ENCODE measurements at places on chromosomes 16 and 17.

GRCh38 chr16:56662357-56663354 is 4.9 kb downstream of the MT1F start:
- peaks cover 11% of the 10 kb centered on the region for H3K27me3 ChIP-seq
- H3K4me3 ChIP-seq: no peak overlapping the region
- H3K36me3 ChIP-seq: no peaks in the 10 kb centered on the region

- no peak for DNase-seq
- H3K36me3 ChIP-seq: peaks cover 60% of the 10 kb centered on the region
- no peaks in the 10 kb centered on the region for H3K4me1 ChIP-seq
- H3K27me3 ChIP-seq: no peaks in the 10 kb centered on the region
These were observed 52.3 kb downstream of the YWHAE start for GRCh38 chr17:1347589-1348323.

DNA sequence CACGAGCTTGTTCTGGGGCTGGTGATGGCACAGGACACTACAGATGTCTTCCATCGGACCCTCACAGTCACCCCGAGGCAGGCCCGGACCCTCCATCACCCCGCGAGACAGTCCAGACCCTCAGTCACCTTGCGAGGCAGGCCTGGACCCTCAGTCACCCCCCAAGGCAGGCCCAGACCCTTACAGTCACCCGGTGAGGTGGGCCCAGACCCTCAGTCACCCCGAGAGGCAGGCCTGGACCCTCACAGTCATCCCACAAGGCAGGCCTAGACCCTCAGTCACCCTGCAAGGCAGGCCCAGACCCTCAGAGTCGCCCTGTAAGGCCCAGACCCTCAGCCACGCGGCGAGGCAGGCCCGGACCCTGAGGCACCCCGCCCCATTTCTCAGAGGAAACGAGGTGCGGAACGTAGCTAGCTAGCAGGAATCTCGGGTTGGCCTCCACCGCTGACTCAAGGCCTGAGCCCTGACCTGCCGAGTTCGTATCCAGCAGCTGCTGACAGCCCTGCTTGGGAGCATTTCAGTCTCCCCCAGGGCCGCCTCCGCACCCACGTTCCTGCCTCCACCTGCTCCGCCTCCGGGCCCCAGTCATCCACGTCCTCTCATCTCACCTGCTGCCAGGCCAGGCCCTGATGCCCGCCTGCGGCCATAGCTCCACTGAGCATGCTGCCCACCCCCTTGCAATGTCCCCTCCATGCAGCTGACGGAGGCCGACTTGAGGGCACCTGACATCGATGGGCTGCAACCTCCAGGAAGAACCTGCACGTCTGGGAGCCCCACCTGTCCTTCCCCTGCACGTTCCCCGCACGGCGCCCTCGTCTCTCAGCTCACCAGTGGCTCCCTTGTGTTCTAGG is 28.7 kb downstream of the RPH3AL start:
- no peak for DNase-seq
- H3K36me3 ChIP-seq: no peaks in the 10 kb centered on the region
- no peak overlapping the region for H3K4me3 ChIP-seq
- no peak overlapping the region for H3K27ac ChIP-seq
- no peaks in the 10 kb centered on the region for H3K27me3 ChIP-seq

GRCh38 chr16:74700116-74700437 is 585 bp downstream of the MLKL start:
- H3K4me1 ChIP-seq: peaks cover 30% of the 10 kb centered on the region
- H3K27ac ChIP-seq: peak overlapping the region; percentile 74
- no peaks in the 10 kb centered on the region for H3K27me3 ChIP-seq
- no peaks in the 10 kb centered on the region for H3K36me3 ChIP-seq
- no peak for DNase-seq

- DNase-seq: no peak
- H3K4me1 ChIP-seq: peaks cover 12% of the 10 kb centered on the region
- H3K27ac ChIP-seq: no peak overlapping the region
- H3K27me3 ChIP-seq: no peaks in the 10 kb centered on the region
- H3K36me3 ChIP-seq: no peaks in the 10 kb centered on the region
These were observed 217.0 kb upstream of the CIBAR2 start for GRCh38 chr16:85329059-85329812.

DNA sequence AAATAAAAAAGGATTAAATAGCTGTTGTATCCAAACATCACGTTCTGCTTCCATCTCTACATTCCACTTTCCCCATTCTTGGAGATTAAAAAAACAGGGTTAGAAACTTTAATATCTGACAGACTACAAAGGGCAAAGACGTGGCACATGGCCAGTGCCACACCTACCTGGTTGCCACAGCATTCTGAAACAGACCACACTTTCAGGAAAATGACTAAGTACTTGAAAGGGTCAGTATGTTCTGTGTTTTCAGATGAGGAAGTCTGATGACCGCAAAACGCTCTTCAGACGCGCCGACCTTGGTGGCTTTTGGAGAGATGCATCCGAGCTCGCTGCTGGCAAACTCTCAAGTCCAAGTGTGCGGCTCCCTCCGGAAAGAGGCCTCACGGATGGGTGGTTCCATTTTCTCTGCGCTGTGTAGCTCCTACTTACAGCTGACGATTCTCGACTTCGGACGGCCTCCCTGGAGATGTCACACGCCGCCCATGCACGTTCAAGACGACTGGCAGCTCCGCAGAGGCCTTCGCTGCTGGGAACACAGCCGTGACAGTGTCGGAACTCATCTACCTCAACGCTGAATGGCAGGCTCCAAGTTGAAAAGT is 15.5 kb downstream of the MAP1LC3B start:
- peaks cover 3% of the 10 kb centered on the region for H3K36me3 ChIP-seq
- no peak overlapping the region for H3K4me3 ChIP-seq
- no peaks in the 10 kb centered on the region for H3K27me3 ChIP-seq
- no peak overlapping the region for H3K27ac ChIP-seq

DNA sequence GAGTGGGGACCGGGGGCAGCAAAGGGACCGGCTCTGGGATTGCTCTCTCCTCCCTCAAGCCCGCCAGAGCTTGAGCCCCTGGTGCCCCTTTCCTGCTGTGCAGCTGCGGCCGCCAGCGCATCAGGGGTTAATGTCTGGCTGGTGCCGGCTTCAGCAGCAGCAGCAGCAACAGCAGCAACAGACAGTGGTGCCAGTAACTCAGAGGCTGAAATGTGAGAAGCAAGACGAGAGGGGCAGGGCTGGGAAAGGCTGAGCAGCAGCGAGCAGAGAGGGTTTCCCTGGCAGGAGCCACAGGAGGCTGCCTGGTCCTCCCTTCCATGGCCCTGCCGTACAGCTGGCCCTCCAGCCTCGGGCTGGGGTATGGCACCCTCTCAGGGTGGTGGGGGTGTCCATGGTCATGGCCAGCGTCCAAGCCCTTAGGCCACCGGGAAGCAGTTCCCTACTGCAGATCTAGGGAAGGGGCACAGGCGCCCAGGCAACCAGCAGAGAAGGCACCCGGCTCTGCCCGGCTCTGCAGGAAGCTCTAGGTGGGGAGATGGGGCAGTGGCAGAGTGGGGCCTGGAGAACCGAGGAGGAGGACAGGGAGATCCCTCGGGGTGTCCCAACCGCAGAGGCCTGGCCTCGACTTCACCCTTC is 21.1 kb upstream of the TFAP4 start:
- H3K27me3 ChIP-seq: no peaks in the 10 kb centered on the region
- no peak overlapping the region for H3K4me3 ChIP-seq

GRCh38 chr17:44211281-44212265 is 7.9 kb downstream of the UBTF start:
- peaks cover 37% of the 10 kb centered on the region for H3K36me3 ChIP-seq
- DNase-seq: no peak
- no peaks in the 10 kb centered on the region for H3K27me3 ChIP-seq
- no peak overlapping the region for H3K27ac ChIP-seq

- no peak overlapping the region for H3K4me3 ChIP-seq
- H3K27me3 ChIP-seq: no peaks in the 10 kb centered on the region
- no peak overlapping the region for H3K27ac ChIP-seq
- DNase-seq: no peak
- peaks cover 3% of the 10 kb centered on the region for H3K4me1 ChIP-seq
These were observed 137.6 kb downstream of the COPRS start for GRCh38 chr17:31721291-31722025.

- no peaks in the 10 kb centered on the region for H3K27me3 ChIP-seq
- no peaks in the 10 kb centered on the region for H3K36me3 ChIP-seq
- DNase-seq: no peak
These were observed 16.1 kb downstream of the SGCA start for GRCh38 chr17:50181591-50182560.

DNA sequence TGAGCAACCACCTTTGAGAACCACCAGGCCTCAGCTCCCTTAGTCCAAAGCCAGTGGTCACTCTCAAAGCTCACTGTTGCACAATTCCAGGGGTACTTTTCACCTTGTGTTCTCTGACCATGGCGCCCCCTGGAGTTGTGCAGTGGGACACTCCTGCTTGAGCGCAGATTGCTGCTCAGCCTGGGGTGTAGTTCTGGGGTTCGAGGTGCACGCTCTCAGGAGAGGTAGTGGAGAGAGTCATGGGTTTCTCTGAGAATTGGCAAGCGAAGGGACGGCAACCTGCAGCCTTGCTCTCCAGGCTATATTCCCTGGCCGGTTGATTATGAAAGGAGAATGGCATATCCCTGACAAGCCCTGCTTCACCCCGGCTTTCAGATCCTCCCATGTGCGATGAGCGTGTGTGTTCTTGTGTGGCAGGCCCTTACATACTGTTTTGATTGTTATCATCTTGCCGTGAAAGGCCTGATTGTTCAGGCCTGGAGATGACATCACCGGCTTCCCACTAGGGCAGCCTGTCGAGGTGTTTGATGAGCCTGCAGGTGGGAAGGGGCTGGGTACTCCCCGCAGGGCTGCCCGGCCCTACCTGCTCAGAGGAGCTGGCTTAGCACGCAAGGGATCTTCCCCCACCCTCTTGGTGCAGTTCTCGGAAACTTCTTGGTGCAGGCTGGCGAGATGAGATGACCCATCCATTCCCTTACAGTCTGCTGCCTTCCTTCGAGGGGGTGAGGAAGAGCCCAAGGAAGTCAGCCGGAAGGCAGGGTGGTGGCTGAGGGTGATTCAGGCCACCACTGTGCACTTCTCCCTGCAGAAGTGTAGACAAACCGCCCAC is 431.2 kb downstream of the SLC39A11 start:
- no peaks in the 10 kb centered on the region for H3K36me3 ChIP-seq
- H3K27ac ChIP-seq: peak overlapping the region; percentile 92
- peak; percentile 90 for DNase-seq
- 0 out of 2 replicates have a peak overlapping the region, but pooled peaks have one; percentile 22 for H3K4me3 ChIP-seq
- no peaks in the 10 kb centered on the region for H3K27me3 ChIP-seq
- peaks cover 44% of the 10 kb centered on the region for H3K4me1 ChIP-seq

DNA sequence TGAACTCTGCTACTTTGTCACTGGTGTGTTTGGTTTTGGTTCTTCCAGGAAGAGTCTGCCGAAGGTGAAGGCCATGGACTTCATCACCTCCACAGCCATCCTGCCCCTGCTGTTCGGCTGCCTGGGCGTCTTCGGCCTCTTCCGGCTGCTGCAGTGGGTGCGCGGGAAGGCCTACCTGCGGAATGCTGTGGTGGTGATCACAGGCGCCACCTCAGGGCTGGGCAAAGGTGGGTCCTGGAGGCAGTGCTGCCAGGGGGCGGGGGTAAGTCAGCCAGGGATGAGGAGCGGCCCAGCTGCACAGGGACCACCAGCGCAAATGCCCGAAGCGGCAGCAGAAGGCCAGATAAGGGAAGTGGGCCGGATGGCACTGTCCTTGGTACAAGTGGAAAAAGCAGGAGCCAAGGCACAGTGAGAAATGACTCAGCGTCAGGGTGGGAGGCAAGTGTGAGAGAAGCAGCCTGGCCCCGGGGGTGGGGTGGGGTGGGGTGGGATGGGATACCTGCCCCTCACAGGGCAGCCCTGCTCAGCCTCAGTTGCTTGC is 41.9 kb downstream of the TMEM11 start:
- no peaks in the 10 kb centered on the region for H3K4me1 ChIP-seq
- H3K27me3 ChIP-seq: no peaks in the 10 kb centered on the region
- no peak overlapping the region for H3K27ac ChIP-seq
- no peak for DNase-seq
- H3K4me3 ChIP-seq: no peak overlapping the region

DNA sequence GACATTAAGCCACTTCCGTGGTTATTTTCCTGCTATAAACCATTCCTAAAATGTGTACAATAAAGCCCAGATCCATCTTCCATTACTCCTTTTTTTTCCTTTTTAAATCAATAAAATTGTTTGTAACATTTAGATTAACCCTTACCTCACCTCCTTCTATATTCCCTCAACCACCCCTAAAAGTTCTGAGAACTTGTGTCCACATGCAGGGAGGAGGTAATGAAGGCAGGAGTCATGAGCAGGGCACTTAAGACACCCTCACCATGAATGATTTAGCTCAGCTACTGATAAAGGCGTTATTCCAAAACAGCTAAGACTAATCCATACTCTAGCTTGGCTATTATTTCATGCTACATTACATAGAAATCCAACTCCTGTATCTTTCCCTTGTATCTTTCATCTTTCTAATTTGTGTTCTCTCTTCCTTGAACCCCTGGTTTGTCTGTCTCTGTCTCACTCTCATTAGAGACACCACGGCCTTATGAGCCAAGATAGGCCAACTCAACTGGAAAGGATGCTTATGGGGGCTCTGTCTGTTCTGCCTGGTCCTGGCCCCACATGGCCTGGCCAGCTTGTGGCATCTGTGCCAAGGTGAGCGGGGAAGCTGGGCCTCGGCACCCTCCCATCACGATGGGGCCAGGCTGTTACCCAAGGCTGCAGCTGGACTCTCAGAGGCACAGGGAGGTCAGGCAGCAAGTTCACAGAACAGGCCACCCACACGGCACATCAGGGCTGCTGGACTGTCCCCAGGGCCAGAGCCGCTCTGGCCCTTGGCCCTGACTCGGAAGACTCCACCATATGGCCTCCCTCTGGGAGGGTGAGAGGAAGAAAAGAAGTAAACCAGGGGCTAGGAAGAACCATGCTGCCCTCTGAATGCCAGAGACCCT is 294.4 kb downstream of the SOX9 start:
- H3K36me3 ChIP-seq: peaks cover 47% of the 10 kb centered on the region
- no peak overlapping the region for H3K4me3 ChIP-seq
- peaks cover 55% of the 10 kb centered on the region for H3K4me1 ChIP-seq
- no peak for DNase-seq
- no peaks in the 10 kb centered on the region for H3K27me3 ChIP-seq

- no peak overlapping the region for H3K4me3 ChIP-seq
- no peaks in the 10 kb centered on the region for H3K36me3 ChIP-seq
- H3K27me3 ChIP-seq: no peaks in the 10 kb centered on the region
- H3K27ac ChIP-seq: no peak overlapping the region
These were observed 645.1 kb upstream of the RBFOX1 start for GRCh38 chr16:6687593-6687992.

DNA sequence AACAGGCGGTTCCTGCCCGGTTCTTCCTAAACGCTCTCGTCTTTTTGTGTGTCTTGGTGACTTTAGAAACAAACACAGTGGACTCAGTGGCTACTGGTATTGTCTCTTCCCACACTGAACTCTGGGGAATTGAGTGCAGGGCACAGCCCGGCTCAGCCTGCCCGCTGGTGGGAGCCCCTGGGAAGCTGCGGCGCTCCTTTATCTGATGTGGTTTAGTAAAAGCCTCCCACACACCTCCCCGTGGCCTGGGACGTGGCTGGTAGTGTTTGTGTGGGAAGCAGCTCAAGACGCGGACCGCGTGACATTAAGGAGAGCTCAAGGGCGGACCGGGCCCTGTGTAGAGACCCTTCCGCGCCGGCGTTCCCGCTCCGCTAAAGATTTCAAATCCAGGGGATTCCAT is 55.4 kb upstream of the PVALEF start:
- H3K4me3 ChIP-seq: no peak overlapping the region
- H3K27ac ChIP-seq: no peak overlapping the region
